AML-193 (cell line): ENCODE measurements at places on chromosomes 12 and 14.

- peak; percentile 71 for DNase-seq
These were observed 2.3 kb upstream of the CD69 start for GRCh38 chr12:9763025-9763424.

- no peak for DNase-seq
These were observed 369.1 kb downstream of the PRKD1 start for GRCh38 chr14:29558516-29558915.

GRCh38 chr14:25150934-25151790 is 101.2 kb upstream of the STXBP6 start:
- DNase-seq = peak; percentile 61

DNA sequence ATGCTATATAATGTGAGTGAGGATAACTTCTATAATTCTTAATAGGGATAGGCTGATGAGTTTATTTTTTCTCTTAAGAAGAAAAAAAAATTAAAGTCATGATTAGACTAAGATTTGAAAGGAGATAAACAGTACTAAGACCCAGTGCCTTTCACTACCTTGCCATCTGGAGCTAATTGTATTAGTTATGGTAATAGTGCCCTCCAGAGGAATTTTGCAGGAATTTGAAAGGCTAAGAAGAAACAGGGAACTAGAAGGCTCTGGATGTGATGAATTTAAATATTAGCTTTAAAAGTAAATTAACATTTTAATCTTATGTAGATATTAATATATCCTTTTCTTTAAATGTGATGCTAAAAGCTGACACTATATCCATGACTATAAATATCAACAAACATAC is 36.6 kb upstream of the PIK3C2G start:
- DNase-seq = peak; percentile 54

DNA sequence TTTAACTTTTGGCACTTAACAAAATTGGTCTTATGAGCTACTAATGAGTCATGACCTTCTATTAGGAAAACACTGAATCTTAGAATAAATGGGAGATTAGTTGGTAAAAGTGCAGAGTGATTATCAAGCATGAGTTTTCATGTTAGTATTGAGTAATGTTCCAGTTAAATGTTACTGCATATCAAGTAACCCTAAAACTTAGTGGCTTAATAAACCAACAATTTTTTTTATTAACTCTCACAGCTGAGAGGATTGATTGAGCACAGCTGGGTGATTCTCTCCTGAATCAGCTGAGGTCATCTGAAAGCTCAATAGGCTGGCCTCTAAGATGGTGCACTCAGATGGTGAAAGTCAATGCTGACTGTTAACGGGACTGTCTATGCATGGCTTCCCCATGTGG is 248.6 kb downstream of the BCL11B start:
- no peak for DNase-seq

- DNase-seq = no peak
These were observed 23.2 kb upstream of the MTHFD1 start for GRCh38 chr14:64364907-64365306.

DNA sequence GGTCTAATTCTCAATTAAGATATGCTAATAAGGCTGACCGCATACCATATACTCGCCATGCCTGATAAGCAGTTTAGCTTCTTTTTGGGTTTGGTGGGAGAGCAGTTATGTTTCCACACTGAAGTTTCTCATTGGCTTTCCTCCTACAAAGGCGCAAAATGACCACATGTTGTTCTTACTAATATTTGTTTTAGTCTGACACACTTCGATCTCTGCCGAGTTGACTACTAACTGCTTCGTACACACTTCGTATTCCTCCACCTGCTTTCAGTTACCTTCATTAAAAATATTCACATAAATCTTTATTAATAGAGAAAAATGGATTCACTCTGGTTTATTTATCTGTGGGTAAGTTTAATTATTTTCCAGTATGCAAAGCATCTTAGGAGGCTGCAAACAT is 41.7 kb downstream of the EMP1 start:
- no peak for DNase-seq

- no peak for DNase-seq
These were observed 10.7 kb downstream of the PXN start for GRCh38 chr12:120254809-120255208.

- DNase-seq = no peak
These were observed 23.3 kb upstream of the EMP1 start for GRCh38 chr12:13173012-13173932.

GRCh38 chr12:50636505-50636904 is 127.4 kb upstream of the ATF1 start:
- DNase-seq = no peak

GRCh38 chr12:60308366-60308991 is 712.6 kb downstream of the SLC16A7 start:
- no peak for DNase-seq

- DNase-seq = no peak
These were observed 22.2 kb upstream of the HDAC7 start for GRCh38 chr12:47841910-47842309.
